Activated T-cell treated with anti-CD3 and anti-CD28 coated beads for 24 hours (primary cell): ENCODE measurements at places on chromosomes 4 and X.

- no peak for DNase-seq
Measured at GRCh38 chr4:8614365-8615193, 22.0 kb downstream of the CPZ start.

DNA sequence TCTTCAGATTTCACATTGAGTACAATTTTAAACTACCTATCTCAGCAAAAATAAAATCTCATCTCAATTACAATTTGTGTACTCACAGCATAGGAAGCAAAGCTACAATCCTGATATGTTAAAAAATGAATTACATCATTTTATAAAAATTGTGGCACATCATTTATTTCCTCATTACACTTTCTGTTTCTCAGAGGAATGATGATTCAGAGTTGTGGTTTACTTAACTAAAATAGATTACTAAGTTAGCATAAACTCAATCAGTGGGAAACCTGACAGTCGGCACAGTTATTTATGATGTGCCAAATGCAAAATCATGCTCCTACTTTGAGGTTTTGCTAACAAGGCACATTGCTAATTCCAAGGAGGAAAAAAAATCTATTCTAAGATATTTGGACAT lies 325.0 kb downstream of the FBXO8 start:
- no peak for DNase-seq

GRCh38 chrX:46865281-46865680 lies 28.4 kb downstream of the RP2 start:
- DNase-seq = no peak

DNA sequence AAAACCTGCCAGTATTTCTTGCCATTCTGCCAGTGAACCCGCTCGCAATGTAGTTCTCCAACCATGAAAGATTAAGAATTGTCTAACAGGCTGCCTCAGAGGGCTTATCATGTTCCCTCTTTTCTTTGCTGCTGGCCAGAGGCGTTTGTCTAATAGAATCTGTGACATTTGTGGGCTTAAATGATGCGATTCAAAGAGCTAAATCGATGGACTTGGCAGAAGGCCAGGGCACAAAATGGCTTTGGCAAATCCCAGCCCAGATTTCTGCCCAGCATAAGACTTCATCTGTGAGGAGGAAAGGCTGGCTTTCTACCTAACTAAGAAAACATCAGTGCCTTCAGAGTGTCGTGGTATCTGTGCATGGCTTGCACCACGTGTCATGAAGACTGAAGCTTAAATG lies 79.9 kb downstream of the TRPC5OS start:
- no peak for DNase-seq

GRCh38 chr4:92433272-92433758 lies 129.5 kb downstream of the GRID2 start:
- DNase-seq = no peak

DNA sequence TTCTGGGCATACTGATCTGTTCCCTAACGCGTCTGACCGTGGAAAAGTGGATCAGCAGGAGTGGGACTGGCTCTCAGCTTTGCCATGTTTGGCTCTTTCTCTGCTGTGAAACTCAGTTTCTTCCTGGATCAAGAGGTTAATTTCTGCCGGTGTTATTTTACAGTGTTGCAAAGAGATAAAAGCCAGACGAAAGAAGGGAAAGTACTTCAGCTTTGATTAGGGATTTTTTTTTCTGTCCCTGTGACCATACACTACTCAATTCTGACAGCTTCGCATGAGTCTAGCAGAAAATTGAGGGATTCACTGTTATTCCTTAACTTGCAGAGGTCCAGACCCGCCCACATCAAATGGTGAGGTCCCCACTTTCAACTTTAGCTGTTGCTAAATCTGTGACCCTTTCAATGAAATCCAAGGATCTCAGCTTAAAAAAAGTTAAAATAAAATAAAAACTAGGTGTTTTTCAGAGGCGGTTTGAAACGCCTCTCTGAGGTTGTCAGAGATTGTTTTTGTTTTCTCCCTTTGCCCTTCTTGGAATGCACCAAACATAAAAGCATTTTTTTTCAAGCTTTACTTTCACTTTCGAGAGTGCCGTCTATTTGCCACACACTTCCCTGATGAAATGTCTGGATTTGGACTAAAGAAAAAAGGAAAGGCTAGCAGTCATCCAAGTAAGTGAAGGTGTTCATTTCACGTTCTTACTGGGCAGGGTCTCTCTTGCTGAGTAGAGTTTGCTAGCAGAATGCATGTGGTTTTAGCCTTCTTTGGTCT lies at the start of gene TLR3:
TLR3 (plus strand) TSS at position 576 of the 768 bp plus-strand sequence. CDS start 7,464 bp downstream, outside the sequence.
- DNase-seq = no peak

- DNase-seq = no peak
Measured at GRCh38 chr4:111136967-111137366, 514.1 kb upstream of the PITX2 start.

- no peak for DNase-seq
Measured at GRCh38 chr4:140141210-140141835, 12.7 kb downstream of the MAML3 start.

DNA sequence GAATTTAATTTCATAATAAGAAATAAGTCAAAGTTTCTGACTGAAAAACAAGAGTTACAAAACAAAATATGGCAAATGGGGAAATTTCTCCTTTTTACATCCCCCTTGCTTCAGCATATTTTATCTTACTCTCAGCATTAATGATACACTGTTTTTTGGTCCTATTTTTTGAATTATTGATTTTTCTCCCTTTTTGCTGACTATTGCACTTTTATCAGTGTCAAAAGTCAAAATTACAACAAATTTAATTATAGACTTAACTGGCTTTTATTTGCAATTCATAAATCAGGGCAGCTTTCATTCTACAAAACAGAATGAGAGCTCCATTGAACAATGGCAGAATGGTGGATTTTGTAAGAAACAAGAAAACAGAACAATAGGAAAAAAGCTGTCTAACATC lies 901.9 kb downstream of the FAT4 start:
- DNase-seq = no peak

DNA sequence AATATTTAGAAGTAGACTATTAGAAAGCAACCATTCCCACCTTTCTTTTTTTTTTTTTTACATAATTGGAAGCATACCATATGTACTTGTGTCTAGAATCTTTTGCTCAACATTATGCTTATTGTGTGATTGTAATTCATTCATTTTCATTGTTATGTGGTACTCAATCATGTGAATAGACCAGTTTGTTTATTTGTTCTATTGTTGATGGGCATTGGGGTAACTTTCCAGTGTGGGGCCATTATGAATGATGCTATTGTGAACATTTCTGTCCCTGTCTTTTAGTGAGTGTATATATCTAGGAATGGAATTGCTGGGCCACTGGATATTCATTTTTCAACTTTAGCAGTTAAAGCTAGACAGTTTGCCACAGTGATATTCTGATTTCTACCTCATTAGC lies 62.5 kb upstream of the MCUB start:
- no peak for DNase-seq

- DNase-seq = no peak
Measured at GRCh38 chr4:88969271-88969670, 87.7 kb downstream of the FAM13A start.

GRCh38 chrX:103722505-103722904 lies 11.8 kb downstream of the TMEM31 start:
- DNase-seq = no peak

- DNase-seq = no peak
Measured at GRCh38 chr4:118270492-118270891, 82.3 kb downstream of the PRSS12 start.

DNA sequence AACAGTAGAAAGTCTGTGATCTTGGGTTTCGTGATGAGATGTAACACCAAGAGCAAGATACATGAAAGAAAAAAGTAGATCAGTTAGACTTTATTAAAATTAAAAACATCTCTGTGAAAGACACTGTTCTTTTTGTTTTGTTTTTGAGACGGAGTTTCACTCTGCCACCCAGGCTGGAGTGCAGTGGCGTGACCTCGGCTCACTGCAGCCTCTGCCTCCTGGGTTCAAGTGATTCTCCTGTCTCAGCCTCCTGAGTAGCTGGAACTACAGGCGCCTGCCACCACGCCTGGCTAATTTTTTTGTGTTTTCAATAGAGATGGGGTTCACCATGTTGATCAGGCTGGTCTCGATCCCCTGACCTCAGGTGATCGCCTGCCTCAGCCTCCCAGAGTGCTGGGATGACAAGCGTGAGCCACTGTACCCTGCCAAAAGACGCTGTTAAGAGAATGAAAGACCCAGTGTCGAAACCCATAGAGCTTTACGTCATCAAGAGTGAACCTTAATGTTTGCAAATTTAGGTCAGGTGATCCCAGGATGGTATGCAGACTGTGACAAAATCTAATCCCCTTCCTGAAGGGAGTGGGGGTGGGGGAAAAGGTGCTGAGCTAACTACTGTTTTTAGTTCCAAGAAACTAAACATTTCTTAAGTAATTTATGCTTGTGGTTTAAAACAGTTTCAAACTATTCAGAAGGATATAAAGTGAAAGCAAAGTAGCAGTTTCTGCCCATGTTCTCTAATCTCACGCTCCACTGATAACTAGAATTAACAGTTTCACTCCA lies 8.0 kb downstream of the OFD1 start:
- peak; percentile 21 for DNase-seq

GRCh38 chr4:80305466-80305865 lies 30.1 kb upstream of the CFAP299 start:
- DNase-seq = no peak
